NCI-H1105 treated with DMSO at 0.1 percent for 48 hours (cell line): ENCODE measurements at places on chromosomes 5 and 9.

DNA sequence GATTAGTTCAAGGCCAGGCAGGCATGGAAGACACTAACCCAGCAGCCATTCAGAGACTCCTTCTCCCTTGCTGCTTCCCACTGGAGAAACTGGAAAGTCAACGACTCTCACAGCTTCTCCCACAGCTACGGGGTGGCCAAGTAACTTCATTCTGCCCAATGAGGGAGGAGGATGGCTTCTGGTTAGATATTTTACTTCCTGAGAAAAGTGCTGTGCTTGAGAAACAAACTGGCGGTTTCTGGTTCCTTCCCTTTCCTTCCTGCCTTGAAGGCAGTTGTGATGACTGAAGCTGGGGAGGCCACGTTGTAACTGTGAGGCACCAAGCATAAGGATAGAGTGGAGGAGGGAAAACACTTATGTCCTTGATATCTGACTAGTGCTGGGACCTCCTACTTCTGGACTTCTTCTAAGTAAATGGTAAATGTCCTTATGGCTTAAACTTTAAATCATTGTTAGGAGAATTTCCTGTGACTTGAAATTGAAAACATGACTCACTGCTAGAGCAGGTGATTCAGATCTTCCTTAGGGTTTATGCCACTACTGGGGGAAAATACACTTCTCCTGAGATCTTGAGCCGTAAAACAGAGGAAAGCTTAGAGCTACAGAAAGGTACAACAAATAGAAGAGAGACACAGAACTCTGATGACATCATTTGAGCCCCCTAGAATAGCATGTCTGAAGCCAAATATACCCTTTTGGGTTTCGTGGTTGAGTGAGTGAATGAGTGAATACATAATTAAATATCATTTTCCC, 3.1 kb upstream of the GNPDA1 start:
- DNase-seq, result no peak

- peak; percentile 47 for DNase-seq
Measured at GRCh38 chr5:443239-444151, 519 bp downstream of the EXOC3 start.

DNA sequence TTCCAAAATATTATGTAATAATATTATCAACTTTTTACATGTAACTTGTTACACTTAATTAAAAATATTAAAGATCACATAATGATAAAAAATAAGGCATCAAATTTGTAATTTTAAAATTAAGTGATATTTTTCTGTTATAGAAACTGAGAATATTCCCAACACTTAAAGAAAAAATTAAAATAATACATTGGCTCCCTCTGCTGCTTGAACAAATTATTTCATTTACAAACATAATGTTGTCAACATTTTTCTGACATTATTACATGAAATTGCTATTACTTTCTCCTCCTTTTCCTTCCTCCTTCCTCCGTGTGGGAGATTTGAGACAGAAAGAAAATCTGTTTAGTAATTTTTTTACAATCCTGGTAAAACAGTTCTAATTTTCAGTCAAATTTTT, 42.3 kb downstream of the RNF180 start:
- no peak for DNase-seq

- DNase-seq, result no peak
Measured at GRCh38 chr5:81371354-81371876, 22.5 kb downstream of the ACOT12 start.

GRCh38 chr9:91896513-91897121, 53.4 kb downstream of the ROR2 start:
- DNase-seq, result no peak

DNA sequence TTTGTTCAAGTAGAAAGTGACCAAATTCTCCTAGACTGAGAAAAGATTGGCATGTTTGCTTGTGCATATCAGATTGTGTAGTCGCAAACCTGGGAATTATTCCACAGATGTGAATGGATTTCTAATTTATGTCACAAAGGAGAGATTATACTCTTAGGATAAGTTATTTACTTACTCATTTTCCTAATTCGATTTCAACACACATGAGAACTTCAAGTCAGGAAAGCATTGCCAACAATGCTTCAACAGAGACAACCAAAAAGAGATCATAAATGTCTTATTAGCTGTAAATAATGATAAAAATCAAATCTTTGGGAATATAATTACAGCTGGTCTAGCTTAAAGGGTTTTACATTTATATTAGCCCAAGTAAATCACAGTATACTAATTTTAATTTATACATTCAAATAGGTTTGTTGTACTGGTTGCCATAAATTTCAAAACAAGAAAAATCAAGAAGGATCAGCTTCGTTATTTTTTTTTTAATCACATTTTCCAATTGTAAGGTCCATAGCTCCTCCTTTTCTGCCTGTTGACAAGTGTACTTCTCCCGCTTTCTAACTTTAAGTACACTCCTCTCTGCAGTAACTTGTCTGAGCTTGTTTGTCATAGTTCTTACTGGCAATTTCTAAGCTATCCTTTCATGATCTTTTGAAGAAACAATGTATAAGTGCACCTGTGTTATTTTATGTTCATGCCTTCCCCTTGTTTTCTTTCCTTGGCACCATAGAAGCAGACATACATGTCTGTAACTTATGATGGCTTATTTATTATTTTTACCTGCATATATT, 246.6 kb downstream of the DEPDC1B start:
- peak; percentile 70 for DNase-seq

- DNase-seq, result no peak
Measured at GRCh38 chr5:126108470-126108869, 314.7 kb upstream of the GRAMD2B start.

DNA sequence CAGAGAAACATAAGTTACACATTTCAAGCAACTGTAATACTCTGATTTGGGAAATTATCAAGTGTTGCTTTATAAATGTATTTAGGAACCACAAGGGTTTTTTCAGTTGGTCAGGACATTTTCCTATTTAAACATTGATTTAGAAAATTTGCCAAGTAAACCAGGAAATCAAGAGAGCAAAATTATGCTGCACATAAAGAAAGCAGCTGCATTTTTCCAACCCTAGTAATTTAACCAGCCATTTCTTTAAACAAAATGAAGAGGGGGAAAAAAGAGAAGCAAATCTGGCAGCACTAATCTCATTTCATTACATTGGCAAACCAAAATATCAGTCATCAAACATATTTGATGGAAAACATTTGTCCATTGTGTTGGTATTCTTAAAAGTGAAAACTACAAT, 271.4 kb downstream of the TLE1 start:
- DNase-seq, result no peak

GRCh38 chr5:169615561-169615960, 21.5 kb upstream of the DOCK2 start:
- no peak for DNase-seq

- DNase-seq, result peak; percentile 66
Measured at GRCh38 chr9:7209990-7210389, 452.2 kb downstream of the KDM4C start.

GRCh38 chr5:172383191-172383802, 71.0 kb downstream of the SH3PXD2B start:
- DNase-seq, result peak; percentile 5

GRCh38 chr9:6214903-6215302, 704 bp upstream of the IL33 start:
- no peak for DNase-seq

DNA sequence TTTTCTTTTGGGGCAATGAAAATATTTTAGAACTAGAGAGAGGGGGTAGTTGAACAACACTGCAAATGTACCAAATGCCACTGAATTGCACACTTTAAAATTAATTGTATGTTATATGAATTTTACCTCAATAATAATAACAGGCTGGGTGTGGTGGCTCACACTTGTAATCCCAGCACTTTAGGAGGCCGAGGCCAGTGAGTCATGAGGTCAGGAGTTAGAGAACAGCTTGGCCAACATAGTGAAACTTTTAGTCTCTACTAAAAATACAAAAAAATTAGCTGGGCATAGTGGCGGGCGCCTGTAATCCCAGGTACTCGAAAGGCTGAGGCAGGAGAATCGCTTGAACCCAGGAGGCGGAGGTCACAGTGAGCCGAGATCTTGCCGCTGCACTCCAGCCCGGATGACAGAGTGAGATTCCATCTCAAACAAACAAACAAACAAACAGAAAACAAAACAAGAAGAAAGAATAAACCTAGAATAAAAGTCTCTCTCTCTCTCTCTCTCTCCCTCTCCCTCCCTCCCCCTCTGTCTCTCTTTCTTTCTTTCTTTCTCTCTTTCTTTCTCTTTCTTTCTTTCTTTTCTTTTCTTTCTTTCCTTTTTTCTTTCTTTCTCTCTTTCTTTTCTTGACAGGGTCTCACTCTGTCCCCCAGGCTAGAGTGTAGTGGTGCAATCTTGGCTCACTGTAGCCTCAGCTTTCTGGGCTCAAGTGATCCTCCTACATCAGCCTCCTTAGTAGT, 91.1 kb downstream of the BASP1 start:
- no peak for DNase-seq
